Thoracic aorta (tissue), 2 donors: ENCODE measurements at places on chromosomes 2 and 18. TPM values are rescaled to one million over a fixed set of nuclear protein-coding genes. Genes with fewer than 3 reads are reported as not detected.

Gene COL4A3
- total RNA-seq: 29.6 TPM

Gene ACTR2
- 131 TPM for total RNA-seq

Gene PTPN2
- total RNA-seq: 29.4 TPM

Gene CNRIP1
- total RNA-seq: 45.6 TPM

Gene IL36RN
- total RNA-seq: not detected
